Fibroblast of skin of back (primary cell): ENCODE measurements at places on chromosomes 5 and 9.

GRCh38 chr9:137438591-137439157, 2.5 kb downstream of the ENTPD8 start:
- no peak for DNase-seq

GRCh38 chr9:136117916-136118319, 757 bp downstream of the TMEM250 start:
- no peak for DNase-seq

GRCh38 chr9:110592044-110592830, 12.7 kb upstream of the SVEP1 start:
- no peak for DNase-seq

DNA sequence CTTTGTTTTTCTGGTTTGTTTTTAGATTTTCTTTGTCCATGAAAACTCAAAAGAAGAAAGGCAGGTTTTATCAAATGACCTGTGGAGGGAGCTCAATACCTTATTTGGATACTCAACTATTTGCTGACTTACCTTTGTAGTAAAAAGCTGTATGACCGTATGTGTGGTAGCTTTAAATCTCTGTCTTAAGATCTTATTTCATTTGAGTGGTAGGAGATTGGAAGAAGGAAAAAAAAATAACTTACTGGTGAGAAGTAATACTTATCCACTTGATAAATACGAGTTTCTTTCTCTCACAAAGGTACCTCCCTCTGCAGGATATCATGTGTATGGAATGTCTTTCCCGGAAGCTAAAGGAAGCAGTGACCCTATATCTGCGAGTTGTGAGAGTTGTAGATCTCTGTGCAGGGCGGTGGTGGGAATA, 15.0 kb downstream of the FBXO38 start:
- no peak for DNase-seq
